ENCODE measurements at places on chromosomes 6 and 20.

DNA sequence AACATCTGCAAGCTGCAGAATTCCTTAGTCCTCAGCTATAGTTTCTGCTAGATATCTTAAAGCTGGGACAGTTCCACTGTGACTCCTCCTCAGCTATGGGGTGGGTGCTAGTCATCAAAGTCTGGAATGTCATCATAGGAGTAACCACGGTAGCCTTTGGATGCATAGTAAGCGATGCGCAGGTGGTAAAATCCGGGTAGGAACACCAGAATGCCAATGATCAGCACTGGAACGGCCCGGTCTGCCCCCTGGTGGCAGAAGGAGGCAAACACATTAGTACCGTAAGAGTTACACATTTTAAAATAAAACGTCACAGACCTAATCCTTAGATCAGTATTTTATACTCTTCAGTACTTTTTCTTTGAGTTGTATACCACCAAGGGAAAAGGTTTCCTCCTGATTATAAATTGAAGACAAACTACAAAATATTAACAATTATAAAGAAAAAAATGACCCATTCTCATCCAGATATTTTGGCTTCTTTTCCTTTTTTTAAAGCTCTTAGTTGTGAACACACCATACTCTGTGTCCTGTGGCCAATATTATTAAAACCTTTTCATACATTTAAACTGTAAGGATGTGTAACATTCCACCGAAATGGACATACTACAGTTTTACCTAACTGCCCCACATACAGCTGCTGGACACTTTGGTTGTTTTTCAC, 18.9 kb downstream of the PCNA start:
- DNase-seq, result peak; percentile 50

- peak; percentile 100 for DNase-seq
Observed at GRCh38 chr6:12324099-12324498, 33.9 kb downstream of the EDN1 start.

DNA sequence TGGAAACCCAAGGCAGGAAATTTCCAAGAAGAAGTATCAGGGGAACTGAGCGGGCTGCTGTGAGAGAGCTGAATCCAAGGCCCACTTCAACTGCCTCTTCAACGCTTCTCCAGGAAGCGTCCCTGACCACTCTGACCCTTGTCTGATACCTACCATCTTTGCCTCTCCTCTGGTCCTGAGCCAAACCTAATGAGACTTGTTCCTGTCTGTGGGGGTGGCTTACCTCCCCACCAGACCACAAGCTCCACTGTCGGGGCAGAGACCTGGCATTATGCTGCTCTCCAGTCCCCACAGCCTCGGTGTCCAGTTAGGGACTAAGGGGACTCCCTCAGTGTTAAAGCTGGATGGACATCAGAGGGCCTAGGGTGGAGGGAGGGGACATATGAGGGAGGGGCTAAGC, 49.7 kb downstream of the LRFN2 start:
- DNase-seq, result no peak

DNA sequence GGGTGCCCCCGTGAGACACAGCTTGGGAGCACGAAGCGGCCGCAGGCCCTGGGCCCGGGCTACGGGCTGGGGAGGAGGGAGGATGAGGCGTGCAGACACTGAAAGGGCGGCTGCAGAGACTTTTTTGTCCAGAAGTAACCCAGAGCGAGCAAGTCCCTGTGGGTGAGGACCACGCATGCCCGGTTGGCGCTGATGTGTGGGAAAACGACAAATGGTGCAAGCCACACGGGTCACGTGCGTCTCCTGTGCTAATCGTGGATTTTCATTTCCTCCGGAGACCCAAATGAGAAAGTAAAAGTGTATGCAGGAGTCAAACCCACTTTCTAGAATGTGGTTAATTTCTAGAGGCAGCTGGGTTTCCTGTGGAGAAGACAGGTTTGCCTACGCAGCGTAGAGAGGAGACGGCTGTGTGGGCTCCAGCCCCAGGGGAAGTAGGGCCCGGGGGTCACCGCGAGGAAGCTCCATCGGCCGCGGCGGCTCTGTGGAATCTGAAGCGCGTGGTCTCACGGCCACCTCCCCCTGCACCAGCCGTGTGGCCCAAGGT, 19.0 kb downstream of the DLL1 start:
- DNase-seq, result no peak

DNA sequence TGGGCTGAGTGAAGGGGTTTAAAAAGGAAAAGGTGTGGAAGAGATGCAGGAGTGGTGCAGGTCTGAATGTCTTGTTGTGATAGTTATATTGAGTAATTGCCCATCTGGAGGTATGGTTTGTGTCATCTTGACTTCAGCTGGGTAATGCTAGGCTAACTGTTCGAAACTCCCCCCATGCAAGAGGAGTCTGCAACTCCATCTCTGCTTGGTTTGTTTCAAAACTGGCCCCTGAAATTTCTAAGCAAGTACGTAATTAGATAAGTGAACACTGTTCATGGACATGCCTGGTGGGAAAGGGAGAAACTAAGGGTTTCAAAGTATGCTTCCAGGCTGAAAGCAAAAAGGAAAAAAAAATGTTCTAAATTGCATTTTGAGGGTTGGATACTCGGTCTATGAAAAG, 17.1 kb downstream of the TTK start:
- DNase-seq, result no peak

DNA sequence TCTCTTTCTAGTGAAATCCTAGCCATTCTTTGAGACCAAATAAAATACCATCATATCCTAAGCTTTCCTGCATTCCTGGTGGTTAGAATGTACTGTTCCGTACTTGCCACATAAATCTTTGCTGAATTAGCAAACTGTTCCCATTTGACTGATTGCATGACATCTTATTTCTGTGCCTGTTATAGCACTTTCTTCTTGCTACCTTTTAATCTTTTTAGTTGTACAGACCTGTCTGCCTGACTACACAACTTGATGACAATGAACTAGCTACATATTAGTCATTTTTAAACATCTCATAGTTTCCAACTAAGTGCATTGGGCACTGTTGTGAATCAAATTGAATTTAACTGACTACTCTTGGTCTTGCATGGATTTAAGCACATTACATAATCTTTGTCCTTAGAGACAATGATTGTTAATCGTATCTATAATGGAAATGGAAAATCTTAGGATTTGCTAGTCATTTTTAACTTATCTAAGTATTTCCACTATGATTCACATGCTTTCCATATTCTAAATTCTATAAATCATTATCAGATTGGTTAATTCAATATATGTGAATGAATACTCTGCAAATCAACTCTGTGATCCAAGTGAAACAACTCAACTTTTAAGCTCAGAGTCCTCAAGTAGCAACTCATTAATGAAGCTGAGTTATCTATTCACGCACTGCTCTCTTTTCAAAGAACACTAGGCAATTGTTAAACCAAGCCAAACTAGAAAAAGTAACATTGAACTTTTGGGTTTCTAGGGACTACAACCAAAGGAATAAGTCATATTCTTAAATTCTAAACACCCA, 109.0 kb downstream of the TNFRSF21 start:
- DNase-seq, result peak; percentile 94

- no peak for DNase-seq
Observed at GRCh38 chr20:1287306-1287705, 21.2 kb downstream of the SNPH start.
